ENCODE measurements at places on chromosomes 5 and 9.

GRCh38 chr5:171848911-171849520 is 63.4 kb downstream of the SMIM23 start:
- no peak for DNase-seq

- no peak for DNase-seq
Observed at GRCh38 chr5:115064380-115064779, 105.3 kb downstream of the TRIM36 start.

DNA sequence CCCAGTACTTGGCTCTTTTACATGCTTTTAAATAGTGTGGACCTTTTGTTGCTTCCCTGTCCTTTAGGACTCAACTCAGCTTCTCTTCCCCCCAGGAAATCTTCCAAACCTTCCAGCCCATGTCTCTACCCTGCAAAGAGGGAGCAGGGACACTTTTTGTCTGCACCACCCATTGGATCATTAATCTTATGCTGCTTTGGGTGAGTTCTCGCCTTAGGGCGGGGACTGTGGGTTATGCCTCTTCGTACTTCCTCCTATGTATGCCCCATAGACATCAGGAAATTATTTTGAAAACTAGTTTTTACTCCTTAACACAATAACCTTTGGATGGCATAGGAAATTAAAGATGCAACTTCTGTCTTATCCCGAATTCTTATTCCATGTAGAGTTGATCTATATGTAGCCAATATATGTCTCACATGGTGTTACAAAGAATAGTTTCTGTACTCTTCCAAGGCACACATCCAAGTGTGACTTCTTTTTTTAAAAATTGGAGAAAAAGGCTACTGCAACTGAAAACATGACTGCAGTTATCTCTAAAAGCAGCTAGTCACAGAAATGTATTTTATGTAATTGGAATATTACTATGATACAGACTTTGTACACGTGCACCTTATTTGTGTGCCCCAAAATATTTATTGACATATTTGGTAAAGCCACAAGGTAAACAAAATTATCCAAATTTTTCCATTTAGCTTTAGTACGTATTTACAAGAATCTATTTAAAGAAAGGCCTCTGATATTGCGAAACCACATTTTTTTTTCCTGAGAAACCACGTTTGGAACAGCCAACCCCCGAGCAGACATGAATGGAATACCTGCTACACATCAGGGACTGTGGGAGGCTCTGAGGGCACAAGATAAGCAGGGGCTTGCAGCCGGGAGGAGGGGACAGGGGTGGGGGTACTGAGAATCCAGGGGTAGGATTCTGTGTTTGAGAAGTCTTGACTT is 133.6 kb downstream of the WDR41 start:
- DNase-seq = peak; percentile 80

- DNase-seq = no peak
Observed at GRCh38 chr5:32598260-32598937, 13.0 kb downstream of the SUB1 start.

DNA sequence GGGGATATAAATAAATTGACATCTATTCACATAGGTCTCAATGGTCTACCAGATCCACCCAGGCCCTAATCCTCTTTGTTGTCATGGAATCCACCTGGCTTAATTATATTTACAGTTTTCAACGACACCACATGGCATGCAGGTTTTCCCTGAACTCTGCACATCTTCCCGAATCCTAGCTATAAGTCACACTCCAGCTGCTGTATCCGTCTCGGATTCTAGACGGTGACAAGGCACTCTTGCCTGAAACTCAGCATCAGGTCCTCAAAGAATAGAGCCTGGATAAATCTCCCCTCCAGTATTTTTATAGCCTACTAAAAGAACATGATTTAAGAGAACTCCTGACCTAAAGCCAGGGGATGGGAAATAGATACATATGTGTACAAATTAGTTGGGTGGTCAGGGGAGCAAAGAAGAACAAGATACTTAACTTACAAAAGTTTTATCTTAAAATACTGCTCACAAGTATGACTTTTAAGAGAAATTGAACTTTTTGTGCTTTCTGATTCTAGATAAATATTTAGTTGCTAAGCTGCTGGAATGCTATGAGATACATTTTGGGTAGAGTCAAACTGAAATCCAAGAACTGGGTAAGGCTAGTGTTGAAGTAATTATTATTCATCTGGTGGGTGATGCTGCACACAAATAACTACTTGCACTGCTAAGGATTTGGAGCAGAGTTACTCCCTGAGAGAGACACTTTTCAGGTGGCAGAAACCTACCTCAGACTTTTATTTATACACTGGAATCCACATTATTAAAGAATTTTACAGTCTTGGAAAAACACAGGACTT is 187.3 kb downstream of the EFNA5 start:
- DNase-seq = no peak

- DNase-seq = no peak
Observed at GRCh38 chr5:50751064-50751657, 84.7 kb downstream of the PARP8 start.

Data from BJ (cell line).